Activated CD8-positive, alpha-beta memory T cell treated with anti-CD3 and anti-CD28 coated beads, Interleukin-2, amount 50 U/mL, for 4 hours (primary cell): ENCODE measurements at places on chromosomes 2 and 18.

DNA sequence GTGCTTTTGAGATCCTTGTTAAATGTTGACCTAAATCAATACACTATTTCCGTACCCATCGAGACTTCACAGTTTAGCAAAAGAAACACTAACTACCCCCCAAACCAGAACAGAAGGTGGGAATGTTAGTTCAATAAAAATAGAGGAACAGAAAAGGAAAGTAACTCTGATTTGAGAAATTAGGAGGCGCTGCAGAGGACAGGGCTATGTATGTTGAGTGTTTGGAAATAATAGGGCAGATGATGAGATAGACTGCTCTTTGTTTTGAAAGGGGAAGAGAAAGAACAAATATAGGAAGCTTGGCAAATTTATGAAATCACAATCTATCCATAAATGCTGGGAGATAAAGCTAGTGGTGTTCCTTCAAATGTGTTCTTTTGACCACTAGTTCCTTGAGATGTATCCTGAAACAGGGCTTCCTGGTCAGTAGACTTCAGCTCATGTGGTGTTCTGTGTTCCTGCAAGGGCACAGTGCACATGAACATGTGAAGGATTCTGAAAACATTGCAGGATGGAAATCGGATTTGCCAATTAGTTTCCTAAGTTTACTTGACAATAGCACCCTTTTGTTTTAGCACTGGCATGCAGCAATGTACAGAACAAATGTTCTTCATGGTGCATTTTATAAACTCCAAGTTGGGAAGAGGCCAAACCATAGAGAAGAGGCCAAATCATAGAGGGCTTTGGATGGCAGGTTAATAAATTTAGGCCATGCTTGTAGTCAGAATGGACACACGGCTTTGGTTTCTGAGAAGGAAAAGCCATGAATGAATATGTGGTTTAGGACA is 39.8 kb downstream of the RHBDD1 start:
- DNase-seq, result no peak

DNA sequence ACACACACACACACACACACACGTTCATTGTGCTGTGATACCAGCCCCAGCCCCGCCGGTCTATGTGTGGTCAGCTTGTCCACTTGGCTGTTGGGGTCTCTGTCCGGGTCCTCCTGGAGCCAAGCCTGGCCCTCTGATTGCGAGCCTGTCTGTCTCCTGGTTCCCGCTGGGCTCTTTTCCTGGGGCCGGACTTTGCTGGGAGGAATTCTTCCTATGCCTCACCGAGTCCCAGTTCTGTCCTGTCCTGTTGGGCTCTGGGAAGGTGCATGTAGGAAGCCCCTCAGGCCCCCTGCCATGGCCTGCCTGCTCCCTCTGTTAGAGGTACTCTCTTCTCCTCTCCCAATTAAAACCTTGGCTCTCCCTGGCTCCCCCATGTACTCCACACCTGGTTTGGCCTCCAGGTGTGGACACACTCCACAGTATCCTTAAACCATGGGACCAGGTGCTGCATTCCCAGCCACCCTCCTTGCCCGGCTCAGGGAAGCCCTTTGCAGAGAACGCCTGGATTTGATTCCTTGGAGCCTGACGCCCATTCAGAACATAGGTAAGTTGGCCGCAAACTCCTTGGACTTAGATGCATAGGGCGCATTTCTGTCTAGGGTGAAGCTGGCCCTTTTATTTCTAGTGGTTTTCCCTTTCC is 42.3 kb downstream of the CABLES1 start:
- DNase-seq, result no peak

DNA sequence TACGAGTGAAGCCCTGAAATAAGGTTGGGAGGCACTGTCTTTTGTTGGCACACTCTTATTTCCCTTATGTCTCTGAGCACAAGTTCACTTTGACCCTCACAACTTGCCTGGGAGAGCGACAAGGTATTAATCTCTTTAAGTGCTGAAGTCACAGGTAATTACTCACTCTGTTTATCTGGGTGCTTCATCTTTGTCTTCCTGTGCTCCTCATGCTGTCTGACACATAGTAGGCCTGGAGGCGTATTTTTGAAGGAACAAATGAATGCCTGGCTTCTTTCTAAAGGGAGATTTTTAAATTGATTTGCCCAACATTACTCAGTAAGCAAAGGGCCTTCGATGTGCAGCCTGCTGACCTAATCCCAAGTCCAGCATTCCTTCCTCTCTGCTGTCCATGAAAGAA is 507.1 kb upstream of the TNP1 start:
- no peak for DNase-seq

DNA sequence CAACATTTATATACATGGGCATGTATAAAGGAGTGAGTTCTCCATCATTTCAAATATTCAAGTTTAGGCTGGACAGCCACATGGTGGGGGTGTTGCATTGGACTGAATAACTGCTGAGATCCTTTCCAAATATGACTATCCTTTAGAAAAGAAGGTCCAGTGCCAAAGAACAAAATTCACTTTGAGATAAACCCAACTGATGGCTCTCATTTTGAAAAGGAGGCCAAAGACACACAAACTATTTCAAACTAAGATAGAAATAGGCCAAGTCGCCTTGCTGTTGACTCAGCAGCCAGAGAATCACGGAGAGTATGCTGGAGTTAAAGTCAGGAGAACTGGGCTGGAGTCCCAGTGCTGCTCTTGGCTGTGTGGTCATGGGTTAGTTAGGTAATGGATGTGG is 204.5 kb upstream of the LRATD1 start:
- no peak for DNase-seq

DNA sequence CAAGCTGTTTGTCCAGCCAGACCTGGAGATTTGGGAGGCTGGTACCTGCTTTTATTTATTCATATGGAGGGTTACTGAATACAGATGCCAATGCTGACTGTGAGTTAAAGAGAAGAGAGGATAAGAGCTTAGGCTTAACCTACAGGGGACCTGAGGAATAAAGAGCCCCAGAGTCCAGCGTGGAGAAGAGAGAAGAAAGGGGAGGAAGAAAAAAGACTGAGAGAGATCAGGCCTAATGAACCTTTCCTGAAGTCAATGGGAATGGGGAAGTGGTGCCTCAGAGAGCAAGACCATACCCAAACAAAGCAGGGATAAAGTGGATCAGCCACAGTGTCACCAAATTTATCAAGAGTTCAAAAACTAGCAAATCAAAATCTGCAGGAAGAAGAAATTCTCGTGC is 348.6 kb upstream of the KCNH7 start:
- DNase-seq, result no peak

- DNase-seq, result no peak
These were observed 7.3 kb upstream of the MTLN start for GRCh38 chr2:110219496-110220189.

GRCh38 chr2:133986881-133987795 is 266.7 kb upstream of the MGAT5 start:
- DNase-seq, result no peak

- DNase-seq, result no peak
These were observed 28.1 kb upstream of the HTR2B start for GRCh38 chr2:231152800-231153557.

- DNase-seq, result no peak
These were observed 162.0 kb downstream of the SLC8A1 start for GRCh38 chr2:40289771-40290404.

DNA sequence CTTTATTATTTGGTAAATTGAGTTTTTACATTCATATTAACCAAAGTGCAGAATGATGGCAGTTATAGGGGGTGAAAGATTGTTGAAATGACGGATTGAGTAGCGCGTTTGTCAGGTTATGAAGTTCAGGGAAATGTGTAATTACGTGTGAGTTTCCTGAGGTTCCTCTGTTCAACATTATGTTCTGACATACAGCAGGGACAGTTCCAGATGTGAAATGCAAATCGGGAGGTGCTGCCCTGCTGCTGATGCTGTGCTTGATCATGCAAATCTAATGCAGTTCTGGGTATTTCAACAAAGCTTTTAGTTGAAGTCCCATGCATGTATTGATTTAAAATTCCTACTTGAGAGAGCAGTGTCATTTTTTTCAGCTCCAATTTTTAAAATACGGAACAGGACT is 57.9 kb downstream of the CDH7 start:
- no peak for DNase-seq

- peak; percentile 63 for DNase-seq
These were observed 4.4 kb downstream of the NFATC1 start for GRCh38 chr18:79400091-79400590.

GRCh38 chr2:133859578-133859977 is 291.3 kb upstream of the NCKAP5 start:
- no peak for DNase-seq

GRCh38 chr2:170815311-170815710 is 1.4 kb upstream of the GAD1 start:
- DNase-seq, result no peak

DNA sequence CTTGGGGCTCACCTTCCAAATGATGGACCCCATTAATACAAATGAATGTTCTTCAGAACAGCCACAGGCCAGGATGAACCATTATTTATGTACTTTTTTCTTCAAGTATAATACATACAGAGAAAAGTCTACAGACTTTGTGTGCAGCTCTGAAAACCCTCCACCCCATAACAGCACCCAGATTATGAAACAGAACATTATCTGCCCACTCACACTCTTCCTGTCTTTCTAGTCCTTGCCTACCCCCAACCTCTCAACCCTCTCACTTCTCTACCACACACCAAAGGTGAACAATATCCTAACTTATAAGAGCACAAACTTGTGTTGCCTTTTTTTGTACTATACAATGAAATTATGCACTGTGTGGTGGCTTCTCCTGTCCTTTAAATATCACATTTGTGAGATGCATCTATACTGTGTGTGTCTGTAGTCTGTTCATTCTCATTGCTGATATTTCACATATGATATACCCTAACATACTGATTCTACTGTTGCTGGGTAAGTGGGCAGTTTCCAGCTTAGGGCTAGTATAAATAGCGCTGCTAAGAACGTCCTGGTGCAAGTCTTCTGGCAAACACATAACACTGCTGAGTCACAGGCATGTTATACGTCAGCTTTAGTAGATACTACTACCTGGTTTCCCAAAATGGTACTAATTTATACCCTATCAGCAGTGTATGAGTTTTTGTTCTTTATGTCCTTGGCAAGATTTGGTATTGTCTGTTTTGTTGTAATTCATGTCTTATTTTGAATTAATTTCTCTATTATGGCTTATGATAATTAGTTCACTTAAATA is 1.0 kb upstream of the NPHP1 start:
- no peak for DNase-seq

DNA sequence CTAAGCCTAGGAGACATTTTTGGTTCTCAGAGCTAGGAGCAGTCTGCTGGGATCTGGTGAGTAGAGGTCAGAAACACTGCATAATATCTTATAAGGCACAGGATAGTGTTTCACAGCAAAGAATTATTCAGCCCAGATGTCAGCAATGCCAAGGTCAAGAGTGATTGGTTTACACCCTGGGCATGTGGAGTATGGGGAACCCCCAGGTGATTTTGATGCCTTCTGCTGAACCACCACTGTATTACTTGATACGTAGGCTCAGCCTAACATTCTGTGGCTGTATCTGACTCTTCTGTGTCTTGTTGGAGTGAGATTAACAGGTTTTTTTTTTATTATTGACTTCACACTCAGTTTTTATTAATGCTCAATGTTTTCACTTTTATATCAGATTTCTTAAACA is 6.0 kb downstream of the DDX18 start:
- no peak for DNase-seq

DNA sequence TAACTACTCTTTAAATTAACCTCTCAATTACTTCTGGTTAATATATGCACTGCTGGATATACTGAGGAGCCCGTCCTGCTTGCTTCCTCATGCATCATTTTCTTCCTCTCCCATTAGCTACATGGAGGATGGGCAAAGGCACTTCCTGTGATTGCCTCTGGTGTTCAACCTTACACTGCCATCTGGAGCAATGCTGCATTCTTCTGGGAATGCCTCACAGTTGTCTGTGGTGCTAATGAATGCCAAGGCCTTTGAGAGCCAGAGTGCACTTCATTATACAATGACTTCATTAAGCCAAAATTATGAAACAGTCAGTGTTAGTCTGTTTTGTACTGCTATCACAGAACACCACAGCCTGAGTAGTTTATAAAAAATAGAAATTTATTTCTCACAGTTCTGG is 134.8 kb upstream of the DOCK10 start:
- no peak for DNase-seq

GRCh38 chr2:230915319-230915718 is 9.7 kb downstream of the GPR55 start:
- DNase-seq, result peak; percentile 1

- no peak for DNase-seq
These were observed 152.8 kb downstream of the DSC3 start for GRCh38 chr18:30889519-30890301.

GRCh38 chr18:38606841-38607240 is 1041.2 kb upstream of the CELF4 start:
- DNase-seq, result no peak

- DNase-seq, result no peak
These were observed 46.3 kb upstream of the VIT start for GRCh38 chr2:36650031-36650829.

GRCh38 chr18:9016633-9017166 is 85.8 kb upstream of the NDUFV2 start:
- DNase-seq, result no peak

DNA sequence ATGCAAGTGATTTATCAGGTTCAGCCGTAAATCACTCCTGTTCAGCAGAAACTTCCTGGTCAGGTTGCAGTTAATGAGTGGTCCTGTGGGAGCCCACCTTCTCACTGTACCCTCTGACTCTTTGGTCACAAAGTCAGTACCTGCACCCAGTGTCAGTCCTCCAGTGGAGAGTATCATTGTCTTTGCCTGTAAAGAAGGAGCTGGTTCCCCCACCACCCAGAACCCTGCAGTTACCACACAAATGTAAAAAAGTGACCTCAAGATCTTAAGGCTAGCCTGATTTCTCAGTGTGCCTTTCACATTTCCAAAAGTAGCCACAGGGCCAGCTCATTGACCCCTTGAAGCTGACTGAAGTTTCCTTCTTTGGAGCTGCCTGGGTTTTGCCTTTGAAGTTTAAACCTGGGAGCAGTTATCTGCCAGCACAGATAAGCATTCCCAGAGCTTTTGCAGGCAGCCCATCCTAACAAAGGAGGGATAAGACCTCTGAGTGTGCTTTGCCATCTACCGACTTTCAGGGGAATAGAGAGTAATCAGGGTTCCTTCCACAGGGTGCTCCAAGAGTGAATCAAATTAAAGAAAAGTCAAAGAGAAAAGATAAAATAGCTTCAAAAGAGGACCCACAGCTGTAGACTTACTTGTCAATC is 725.2 kb downstream of the CPS1 start:
- no peak for DNase-seq

DNA sequence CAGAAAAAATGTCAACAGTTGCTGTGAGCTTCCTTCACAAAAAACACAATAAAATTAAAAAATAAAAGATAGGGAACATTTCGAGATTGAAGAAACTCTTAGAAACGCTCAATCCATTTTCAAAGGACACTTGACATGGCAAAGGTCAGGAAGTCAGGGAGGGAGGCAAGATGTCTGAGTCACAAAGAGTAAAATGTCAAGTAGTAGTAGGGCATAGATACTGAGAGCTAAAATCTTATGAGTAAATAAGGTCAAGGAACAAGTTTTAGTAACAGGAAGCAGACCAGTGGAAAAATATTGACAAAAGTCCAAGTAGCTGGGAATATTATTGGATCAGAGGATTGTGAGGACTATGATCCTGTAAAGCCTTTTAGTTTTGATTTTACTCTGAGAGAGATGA is 495.6 kb downstream of the TMX3 start:
- no peak for DNase-seq
